ENCODE measurements at places on chromosomes 13 and 19. TPM values are rescaled to one million over a fixed set of nuclear protein-coding genes. Genes with fewer than 3 reads are reported as not detected.
A peak's percentile ranks its signal among the peaks of the same experiment; 100 is the strongest.

- peak; percentile 95 for DNase-seq
These were observed 33.2 kb downstream of the RASA3 start for GRCh38 chr13:114099191-114099590.

GRCh38 chr13:113766035-113766800, 7.2 kb downstream of the TMEM255B start:
- peak; percentile 69 for DNase-seq

DNA sequence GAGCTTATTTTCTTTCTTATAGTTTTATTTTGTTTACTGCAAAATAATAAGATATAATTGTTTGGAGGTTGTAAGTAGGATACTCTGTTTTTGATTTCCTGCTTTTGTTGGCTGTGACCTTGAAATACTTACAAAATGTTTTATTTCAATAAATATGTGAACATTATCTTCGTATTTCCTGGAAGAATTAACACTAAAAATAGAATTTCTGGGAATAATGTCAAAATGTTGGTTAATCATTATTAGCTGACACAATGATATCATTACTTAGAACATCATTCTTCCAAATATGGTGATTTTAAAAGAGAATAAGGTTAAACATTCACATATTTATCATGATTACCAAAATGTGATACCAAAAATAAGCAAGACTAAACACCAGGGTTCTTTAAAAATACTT, 1148.6 kb upstream of the PRR20A start:
- DNase-seq = no peak

GRCh38 chr13:42078128-42078808, 29.8 kb downstream of the DGKH start:
- no peak for DNase-seq

DNA sequence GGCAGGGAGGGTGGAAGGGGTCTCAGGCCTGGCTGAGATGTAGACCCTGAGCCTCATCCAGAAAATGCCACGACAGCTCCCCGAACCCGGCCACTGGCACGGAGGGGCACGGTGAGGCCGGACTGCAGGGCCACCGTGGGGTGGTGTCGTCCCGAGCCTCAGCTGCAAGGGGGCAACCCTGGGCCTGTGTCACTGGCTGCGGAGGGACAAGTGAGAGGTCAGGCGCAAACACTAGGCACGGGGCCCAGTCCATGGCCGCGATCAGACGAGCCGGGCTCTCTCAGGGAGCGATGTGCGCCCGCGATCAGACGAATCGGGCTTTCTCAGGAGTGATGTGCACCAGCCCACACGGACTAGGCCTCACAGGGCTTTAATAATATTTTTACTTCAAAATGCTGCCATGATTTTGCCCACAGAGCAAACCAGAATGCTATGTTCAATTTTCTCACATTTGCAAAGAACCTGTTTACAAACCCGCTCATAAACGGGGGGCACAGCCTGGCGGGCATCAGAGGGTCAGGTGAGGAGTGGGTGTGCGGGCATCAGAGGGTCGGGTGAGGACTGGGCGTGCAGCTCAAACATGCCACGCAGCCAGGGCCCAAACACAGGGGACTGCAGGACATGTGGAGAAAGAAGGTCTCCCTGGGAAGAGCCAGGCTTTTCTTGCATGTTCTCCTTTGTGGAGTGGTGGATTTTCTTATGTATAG, 42.6 kb upstream of the C13orf46 start:
- no peak for DNase-seq

- DNase-seq = peak; percentile 74
These were observed 8.8 kb downstream of the IGFLR1 start for GRCh38 chr19:35733180-35734125.

GRCh38 chr13:99688776-99689175, 187.5 kb downstream of the TM9SF2 start:
- no peak for DNase-seq

DNA sequence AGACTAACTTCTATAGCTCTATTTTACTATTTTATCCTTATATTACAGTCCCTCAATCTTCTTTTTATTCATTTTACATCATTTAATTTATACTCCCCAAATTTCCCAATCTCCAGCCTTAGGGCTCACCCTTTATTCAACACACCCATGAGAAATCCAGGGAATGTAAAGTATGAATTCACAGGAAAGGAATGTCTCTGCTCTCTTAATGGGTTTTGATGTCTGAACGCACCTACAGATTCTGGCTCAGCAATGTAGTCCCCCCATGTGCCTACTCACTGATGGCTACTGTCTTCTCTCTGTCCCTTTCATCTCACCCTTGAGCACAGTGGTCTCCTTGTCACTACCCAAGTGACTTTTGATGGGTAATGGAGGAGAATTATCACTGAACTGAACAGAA, 32.8 kb downstream of the TNFSF13B start:
- DNase-seq = no peak

DNA sequence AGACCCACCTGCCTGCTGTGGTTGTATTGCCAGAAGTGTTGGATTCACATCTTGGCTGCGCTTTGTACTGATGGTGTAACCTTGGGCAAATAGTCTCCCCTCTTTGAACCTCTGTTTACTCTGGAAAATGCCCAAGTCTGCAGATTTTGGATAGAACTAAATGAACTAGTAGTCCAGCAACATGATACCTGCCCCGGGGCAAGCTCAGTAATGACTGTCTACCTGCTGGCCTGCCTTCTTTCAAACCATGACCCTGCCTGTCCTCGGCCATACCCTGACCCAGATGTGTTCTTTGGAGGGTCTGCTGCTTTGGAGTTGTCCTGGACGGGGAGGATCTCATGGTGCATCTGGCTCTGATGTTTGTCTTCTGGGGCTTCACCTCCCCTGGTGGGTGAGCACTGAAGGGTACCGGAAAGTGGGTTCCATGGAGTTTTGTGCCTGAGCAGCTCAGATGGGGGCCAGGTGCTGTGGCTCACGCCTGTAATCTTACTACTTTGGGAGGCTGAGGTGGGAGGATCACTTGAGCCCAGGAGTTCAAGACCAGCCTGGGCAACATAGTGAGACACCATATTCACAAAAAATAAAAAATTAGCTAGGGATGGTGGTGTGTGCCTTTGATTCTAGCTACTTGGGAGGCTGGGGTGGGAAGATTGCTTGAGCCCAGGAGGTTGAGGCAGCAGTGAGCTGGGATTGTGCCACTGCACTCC, 59.5 kb downstream of the TNFRSF19 start:
- DNase-seq = no peak

DNA sequence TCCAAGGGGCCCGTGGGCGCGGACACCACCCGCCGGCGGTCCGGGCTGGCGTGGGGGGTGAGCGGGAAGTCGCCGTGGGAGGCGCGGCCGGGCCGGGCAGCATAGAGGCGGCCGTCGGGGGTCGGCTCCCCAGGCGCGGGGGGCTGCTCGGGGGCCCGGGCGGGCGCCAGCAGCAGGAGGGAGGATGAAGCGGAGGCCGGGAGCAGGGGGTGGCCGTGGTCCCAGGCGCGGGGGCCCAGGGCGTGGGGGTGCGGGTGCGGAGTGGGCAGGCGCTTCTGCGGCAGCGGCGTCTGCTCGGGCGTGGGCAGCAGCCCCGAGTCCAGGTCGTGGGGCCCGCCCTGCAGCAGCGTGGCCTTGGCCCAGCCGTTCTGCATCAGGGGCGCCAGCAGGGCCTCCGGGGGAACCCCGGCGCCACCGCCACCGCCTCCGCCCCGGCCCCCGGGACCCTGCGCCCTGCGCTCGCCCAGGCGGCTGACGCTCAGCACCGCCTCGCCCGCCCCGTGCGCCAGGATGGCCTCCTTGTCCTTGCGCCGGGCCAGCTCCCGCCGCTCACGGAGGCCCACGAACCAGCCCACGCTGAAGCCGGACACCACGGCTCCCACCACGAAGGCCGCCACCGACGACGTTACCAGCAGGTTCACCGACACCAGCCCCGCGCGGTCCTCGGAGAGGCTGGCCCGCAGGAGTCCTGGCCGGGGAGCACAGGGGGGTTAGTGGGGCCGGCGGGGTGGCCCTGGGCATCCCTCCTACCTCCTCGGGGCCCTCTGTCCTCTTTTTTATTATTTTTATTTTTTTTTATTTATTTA, 4.2 kb upstream of the LRG1 start:
- no peak for DNase-seq

GRCh38 chr19:4493929-4494690, 22.0 kb downstream of the HDGFL2 start:
- no peak for DNase-seq

- no peak for DNase-seq
These were observed 132.5 kb downstream of the DNAJC3 start for GRCh38 chr13:95809429-95809828.

DNA sequence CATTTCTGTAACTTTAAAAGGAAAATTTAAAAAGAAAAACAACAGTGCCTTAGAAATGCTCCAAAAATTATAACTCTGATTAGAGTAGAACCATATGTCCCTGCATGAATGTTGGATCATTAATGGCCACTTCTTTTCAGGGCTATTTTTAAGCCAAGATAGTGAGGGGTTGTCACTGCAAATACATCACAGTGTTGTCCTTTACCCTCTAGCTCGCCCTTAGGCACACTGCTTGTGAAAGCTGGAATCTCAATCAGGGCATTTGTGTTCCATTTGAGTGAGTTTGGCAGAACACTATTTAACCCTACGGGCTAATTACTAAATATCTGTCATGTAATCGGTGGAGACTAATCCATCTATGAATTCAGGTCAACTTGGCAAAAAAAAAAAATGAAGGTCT, 212.2 kb downstream of the NHLRC3 start:
- no peak for DNase-seq

- peak; percentile 32 for DNase-seq
These were observed 7.3 kb upstream of the SLC7A9 start for GRCh38 chr19:32876919-32877285.

- no peak for DNase-seq
These were observed 27.3 kb upstream of the FXYD3 start for GRCh38 chr19:35088131-35088913.

DNA sequence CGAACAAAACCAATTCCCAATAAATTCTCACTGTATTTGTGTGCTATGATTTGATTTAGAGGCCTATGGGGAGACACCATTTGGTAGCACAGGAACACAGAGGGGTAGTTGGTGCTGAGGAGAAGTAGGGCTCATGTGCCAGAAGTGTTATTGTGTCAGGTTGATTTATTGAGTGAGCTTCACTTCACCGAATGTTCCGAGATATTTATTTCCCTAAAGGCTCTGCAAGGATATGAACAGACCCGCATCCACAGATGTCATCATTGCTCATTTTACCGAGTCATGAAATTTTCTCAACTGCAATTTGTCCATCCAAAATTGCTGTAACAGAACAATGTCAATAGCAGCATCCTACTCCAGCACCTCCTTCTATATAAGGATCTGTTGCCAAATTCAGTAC, 69.5 kb downstream of the DACH1 start:
- DNase-seq = no peak

GRCh38 chr13:48142436-48142835, 47.5 kb upstream of the MED4 start:
- no peak for DNase-seq

DNA sequence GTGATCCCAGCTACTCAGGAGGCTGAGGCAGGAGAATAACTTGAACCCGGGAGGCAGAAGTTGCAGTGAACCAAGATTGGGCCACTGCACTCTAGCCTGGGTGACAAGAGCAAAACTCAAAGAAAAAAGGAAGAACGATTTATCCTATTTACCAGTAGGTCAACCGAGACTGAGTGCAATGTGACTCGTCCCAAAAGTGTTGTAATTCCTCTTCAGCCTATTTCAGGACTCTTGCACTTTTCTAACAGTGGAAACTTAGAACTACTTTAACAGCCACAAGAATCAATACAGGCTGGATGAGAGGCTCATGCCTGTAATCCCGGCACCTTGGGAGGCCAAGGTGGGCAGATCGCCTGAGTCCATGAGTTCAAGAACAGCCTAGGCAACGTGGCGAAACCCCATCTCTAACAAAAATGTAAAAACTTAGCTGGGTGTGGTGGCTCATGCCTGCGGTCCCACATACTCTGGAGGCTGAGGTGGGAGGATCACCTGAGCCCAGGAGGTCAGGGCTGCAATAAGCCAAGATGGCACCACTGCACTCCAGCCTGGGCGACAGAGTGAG, 4.3 kb upstream of the NR1H2 start:
- DNase-seq = no peak

GRCh38 chr19:28862238-28862637, 350.7 kb downstream of the UQCRFS1 start:
- no peak for DNase-seq

- DNase-seq = no peak
These were observed 56.5 kb downstream of the ARHGEF7 start for GRCh38 chr13:111171629-111172028.

DNA sequence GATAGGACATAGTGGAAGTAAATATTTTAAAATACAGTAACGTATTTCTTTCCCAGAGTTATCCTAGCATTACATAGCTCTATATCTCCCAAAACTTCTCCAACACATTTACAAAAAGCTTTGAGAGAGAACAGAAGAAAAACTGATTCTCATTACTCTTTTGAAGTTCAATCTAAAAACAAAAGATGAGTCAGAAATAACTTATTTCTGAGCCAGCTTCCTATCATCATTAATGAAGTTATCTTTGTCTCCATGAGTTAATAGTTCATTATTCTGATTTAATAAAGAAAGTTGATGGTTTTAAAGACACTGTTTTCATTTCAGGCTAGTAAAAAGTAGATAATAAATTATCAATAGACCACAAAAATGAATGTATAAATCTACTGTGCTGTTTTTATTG, 446.7 kb upstream of the SPRY2 start:
- no peak for DNase-seq

- no peak for DNase-seq
These were observed 25.8 kb upstream of the SLC7A9 start for GRCh38 chr19:32895384-32895783.

- DNase-seq = no peak
These were observed 18.3 kb upstream of the KATNAL1 start for GRCh38 chr13:30325668-30326067.

PINLYP gene
- 12.8 TPM for total RNA-seq

AXL gene
- 147 TPM for total RNA-seq

TMEM238 gene
- 0.69 TPM for total RNA-seq

CYP2S1 gene
- 1.4 TPM for total RNA-seq

HSPB6 gene
- 412 TPM for total RNA-seq

RYR1 gene
- 5.6 TPM for total RNA-seq

CACNA1A gene
- 5.1 TPM for total RNA-seq

NOTCH3 gene
- 165 TPM for total RNA-seq

CHAF1A gene
- total RNA-seq = 6.0 TPM

ETFB gene
- 50.8 TPM for total RNA-seq

C5AR1 gene
- total RNA-seq = 30.6 TPM

EPN1 gene
- total RNA-seq = 75.5 TPM
